ENCODE measurements at places on chromosomes 3 and 15.

DNA sequence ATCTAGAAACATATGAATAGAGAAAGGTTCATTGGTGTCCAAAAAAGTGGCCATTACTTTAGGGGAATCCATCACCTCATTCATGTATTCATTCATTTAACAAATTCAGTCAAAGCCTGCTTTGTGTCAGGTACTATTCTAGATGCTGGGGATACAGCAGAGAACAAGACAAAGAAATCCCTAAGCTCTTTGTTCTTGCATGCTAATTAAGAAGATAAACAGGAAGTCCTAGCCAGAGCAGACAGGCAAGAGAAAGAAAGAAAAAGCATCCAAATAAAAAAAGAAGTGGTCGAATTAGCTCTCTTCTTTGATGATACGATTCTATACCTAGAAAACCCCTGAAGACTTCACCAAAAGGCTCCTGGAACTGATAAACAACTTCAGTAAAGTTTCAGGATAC, 12.4 kb upstream of the ZMAT3 start:
- no peak for DNase-seq

- no peak for DNase-seq
These were observed 130.8 kb downstream of the SERPINI1 start for GRCh38 chr3:167866331-167866730.

GRCh38 chr3:155270485-155271342, 22.8 kb downstream of the STRIT1 start:
- DNase-seq: no peak

GRCh38 chr15:77682564-77682963, 49.9 kb upstream of the LINGO1 start:
- DNase-seq: peak; percentile 27

DNA sequence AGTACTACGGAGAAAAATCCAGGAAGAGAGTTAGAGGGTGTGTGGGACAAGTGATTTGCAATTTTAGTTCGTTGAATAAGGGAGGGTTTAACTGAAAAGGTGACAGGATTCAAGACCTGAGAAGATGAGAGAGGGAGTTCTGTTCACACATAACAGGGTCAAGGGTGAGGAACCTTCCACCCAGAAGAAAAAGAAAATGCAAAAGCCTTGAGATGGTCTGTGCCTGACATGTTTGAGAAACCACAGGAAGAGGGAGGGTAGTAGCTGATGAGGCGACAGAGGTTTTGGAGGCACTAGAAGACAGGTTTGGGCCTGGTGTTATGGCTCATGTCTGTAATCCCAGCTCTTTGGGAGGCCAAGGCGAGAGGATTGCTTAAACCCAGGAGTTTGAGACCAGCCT, 591 bp upstream of the SLC25A20 start:
- no peak for DNase-seq

- DNase-seq: no peak
These were observed 3.3 kb upstream of the NR2F2 start for GRCh38 chr15:96327155-96327741.

GRCh38 chr3:197343656-197344408, 45.4 kb upstream of the DLG1 start:
- no peak for DNase-seq

- DNase-seq: no peak
These were observed 151.6 kb downstream of the SERPINI1 start for GRCh38 chr3:167887096-167887495.

- peak; percentile 71 for DNase-seq
These were observed 17.9 kb downstream of the IL12A start for GRCh38 chr3:160006282-160007163.

GRCh38 chr3:136078421-136079364, 113.2 kb downstream of the PPP2R3A start:
- no peak for DNase-seq

DNA sequence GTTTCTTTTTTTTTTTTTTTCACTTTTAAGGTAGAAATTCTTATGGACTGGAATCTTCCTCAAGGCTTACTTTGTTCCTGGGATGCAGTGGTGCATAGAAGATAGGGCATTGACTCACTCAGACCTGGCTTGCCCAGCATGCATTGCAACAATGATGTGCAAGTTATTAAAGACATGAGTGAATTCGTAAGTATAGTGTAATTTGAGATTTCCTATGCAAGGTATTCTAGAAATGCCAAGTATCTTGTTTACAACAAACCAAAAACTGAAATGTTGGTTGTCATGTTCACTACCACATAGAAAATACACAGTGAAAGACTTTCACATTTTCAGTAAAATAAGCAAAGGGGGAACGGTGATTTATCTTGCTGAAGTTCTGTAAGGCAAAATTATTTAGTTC, 56.5 kb upstream of the FNDC3B start:
- no peak for DNase-seq

DNA sequence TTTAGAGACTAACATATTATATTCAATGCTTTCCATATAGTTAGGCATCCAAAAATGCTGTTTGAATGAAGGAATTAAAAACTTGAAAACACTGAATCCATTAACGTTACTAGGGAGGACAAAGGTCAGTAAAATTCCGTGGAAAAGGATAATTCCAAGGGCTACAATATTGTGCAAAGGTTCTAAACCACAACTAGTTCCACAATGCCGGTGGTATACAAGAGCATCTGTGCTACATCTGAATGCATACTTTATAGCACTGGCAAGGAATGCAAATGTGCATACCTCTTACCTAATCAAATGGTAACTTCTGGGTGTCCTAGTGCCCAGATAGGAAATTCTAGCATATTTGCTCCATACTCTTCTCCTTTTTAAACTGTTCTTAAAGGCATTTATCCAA, 2.2 kb downstream of the ICE2 start:
- DNase-seq: no peak

- DNase-seq: peak; percentile 62
These were observed 12.4 kb upstream of the RAB11A start for GRCh38 chr15:65856821-65857455.

GRCh38 chr3:65658401-65658800, 380.3 kb downstream of the MAGI1 start:
- no peak for DNase-seq

DNA sequence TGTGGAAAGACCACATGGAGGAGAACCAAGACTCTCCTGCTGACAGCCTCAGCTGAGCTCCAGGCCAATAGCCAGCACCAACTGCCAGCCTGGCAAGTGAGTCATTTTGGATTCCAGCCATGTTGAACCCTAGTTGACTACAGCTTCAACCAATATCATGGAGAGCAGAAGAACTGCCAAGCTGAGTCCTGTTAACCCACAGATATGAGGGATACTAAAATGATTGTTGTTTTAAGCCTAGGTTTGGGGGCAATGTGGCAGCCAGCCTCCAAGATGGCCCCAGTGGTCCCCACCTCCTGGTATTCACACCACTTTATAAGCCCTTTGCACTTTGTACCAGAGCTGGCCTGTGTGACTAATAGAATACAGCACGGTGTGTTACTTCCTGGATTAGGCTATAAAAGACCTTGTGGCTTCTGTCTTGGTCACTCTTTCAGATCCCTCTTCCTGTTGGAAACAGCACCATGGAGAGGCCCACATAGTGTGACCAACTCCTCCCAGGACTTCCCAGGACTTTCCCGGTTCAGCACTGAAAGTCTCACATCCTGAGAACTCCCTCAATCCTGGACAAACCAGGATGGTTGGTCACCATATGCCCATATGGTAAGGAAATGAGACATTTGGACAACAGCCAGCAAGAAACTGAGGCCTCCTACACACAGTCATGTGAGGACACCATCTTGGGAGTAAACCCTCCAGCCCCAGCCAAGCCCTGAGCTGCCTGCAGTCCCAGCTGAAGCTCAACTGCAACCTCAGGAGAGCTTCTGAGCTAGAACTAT, 32.4 kb upstream of the CDV3 start:
- DNase-seq: no peak

- DNase-seq: no peak
These were observed 27.3 kb downstream of the CYP11A1 start for GRCh38 chr15:74340150-74340549.

GRCh38 chr3:58661836-58662420, 4.6 kb downstream of the FAM3D start:
- no peak for DNase-seq

DNA sequence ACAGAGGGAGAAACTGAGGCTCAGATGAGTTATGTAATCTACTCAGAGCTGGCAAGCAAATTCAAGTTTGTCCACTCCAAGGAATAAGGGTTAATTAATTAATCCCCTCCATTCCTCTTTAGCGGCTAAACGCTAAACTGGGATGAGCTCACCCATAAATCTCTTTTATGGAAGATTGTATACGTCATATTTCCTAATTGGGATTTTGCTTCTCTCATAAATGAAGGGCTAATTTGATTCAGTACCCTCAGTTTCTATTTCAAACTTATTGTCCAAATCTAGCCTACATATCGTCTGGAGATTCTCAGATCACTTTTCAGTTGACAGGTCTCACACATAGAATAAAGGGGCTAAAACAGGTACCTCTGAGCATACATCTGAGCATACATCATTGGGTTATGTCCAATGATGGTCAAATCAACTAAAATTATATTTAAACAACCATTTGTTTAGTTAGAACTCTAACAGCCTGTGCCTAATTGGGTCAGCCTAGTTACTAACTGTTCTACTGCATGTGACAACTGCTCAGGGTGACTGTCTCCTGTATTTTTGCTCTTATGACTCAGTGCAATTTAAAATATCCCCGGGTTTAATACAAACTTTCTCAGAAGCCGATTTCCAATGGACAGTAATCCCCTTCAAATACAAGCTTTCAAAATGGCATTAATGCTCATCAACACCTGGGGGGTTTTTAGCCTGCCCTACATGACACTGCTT, 57.6 kb upstream of the PLXND1 start:
- DNase-seq: no peak

DNA sequence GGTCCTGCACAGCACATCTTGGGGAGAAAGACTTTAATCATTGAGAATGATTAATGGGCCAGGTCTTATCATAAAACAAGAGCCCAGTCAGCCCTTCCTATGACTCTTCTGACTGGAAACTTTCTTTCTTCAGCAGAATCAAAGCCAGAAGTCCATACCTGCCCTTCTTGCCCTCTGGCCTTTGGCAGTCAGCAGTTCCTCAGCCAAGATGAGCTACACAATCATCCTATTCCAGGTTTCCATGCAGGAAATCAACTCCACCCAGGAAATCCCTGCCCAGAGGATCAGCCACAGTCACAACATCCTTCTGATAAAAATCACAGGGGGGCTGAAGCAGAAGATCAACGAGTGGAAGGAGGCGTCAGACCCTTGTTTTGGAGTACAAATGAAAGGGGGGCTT, 26.9 kb downstream of the ZNF589 start:
- no peak for DNase-seq

GRCh38 chr3:13133471-13133981, 60.3 kb upstream of the IQSEC1 start:
- DNase-seq: no peak

GRCh38 chr15:90208356-90208755, 7.2 kb downstream of the SEMA4B start:
- no peak for DNase-seq

GRCh38 chr3:184284696-184285095, 8.9 kb downstream of the ECE2 start:
- peak; percentile 78 for DNase-seq

DNA sequence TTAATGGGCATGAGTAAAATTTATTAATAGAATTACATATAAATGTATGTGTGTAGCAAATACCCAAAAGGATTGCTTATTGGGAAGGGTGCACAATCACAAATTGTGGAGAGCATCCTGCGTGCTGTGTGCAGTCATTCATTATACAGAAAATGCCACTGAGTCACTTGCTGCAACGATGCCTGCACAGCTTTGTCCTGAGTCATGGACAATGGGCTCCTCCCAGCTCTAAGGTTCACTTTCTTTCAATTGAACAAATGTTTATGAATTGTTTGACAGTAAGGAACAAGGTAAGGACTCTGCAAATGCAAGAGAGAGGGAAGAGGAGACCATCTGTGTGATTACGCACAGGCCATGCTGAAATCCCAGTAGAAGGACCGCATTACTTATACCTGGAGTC, 18.7 kb downstream of the CFAP161 start:
- DNase-seq: no peak

GRCh38 chr3:4856986-4857385, 122.3 kb upstream of the BHLHE40 start:
- no peak for DNase-seq

DNA sequence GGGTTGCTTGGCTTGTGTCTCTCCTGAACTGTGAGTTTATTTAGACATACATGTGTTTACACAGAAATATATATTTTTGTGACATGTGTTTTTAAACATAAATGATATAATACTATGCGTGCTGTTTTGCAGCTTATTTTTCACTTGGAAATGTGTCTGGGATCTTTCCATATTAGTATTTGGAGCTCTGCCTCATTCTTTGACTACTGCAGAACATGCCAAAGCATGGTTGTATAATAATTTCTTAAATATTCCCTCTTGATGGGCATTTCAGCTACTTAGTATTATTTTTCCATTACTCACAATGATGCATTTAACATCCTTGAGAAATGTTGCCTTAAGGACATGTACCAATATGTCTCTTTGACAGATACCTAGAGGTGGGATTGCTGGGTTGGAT, 19.5 kb downstream of the ANAPC13 start:
- DNase-seq: no peak

DNA sequence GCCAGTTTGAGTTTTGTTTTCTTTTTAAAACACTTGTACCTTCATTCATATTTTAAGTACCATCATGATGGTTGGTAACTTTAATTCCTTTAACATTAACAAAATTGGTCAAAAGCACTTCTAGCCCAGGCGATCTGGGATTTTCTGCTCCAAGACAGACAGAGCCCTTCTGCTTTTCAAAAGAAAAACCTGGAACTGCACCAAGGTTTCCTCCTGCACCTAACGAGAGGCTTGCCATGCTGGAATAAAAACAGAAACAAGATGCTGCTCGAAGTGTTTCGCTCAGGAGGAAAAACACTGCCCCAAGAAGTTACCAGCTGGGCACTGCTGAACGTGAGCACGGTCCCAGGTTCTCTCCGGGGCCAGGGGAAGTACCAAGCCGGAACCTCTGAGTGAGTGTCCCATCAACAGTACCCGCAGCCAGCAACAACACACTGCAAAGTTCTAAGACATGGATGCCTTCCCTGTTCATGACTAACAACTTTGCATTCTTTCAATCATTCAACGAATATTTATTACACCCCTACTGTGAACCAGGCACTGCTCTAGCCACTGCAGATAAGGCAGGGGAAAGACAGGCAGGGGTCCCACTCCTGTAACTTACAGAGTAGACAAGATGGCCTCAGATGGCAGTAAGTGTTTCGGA, 98.8 kb downstream of the XXYLT1 start:
- DNase-seq: no peak

GRCh38 chr3:65126527-65127410, 439.0 kb upstream of the ADAMTS9 start:
- no peak for DNase-seq

DNA sequence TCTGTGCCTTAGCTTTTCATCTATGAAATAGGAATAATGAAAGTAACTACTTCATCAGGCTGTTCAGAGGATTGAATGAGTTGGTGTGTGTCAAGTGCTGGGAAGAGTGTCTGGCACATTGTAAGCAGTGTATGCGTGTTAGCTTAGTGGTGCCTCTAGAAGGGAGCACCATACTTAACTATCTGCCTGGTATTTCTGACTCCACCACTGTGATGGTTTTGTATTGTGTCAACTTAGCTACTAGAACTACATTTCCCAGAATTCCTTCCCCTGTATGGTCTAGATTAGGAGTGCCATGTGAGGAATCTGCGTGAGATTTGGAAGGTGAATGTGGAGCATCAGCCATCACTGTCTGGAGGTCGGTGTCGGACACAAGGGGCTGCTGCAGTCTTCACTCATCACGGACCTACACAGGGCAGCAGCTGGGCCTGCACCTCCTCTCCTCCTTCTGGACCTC, 115.4 kb upstream of the GALNT15 start:
- no peak for DNase-seq
